ENCODE measurements at places on chromosomes 5 and 9.

- no peak for DNase-seq
Measured at GRCh38 chr9:17509701-17510100, 69.2 kb upstream of the SH3GL2 start.

- DNase-seq, result no peak
Measured at GRCh38 chr9:125747765-125748445, 732 bp downstream of the PBX3 start.

GRCh38 chr9:106277966-106278365, 583.6 kb downstream of the TMEM38B start:
- DNase-seq, result no peak

GRCh38 chr5:36041537-36041845, 25.2 kb downstream of the UGT3A2 start:
- no peak for DNase-seq

- no peak for DNase-seq
Measured at GRCh38 chr9:98568234-98568908, 140.4 kb downstream of the GABBR2 start.

DNA sequence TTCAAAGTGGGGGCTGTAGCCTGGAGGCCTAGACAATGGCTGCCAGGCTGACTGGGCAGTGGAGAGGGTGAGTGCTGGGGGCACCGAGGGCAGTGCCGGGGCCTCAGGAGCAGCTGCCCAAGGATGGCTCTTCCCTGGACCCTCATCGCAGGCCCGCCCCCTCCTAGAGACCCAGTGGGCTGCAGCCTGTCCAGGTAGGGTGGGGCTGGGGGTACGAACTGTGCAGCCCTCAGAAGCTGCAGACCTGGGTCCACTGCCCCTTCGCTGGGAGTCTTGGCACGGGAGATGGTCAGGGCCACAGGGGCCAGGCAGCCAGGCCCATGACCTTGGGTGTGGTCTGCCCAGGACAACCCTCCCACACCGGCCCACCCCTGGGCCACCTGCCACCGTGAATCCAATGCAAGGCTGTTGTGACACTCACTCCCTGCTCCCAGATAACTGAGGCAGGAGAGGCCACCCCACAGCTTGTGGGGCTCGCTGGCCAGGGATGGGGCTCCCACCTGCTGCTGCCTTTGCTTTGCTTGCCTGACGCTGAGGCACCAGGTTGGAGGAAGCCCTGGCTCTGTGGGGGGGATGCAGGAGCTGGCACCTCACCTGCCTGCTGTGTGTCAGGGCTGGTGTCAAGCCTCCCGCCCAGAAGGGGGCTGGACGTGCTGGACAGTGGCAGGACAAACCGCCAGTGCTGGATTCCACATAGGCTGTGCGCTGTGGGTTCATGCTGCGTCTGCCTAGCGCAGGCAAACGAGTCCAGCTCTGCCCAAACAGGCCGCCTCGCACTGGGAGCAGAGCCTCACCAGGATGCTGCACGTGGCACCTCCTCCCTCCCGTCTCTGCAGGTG, 23.1 kb upstream of the SLC9A3 start:
- DNase-seq, result no peak

- no peak for DNase-seq
Measured at GRCh38 chr9:92737216-92737606, 27.4 kb downstream of the BICD2 start.

- peak; percentile 8 for DNase-seq
Measured at GRCh38 chr9:21434202-21435014, 5.8 kb upstream of the IFNA1 start.

- no peak for DNase-seq
Measured at GRCh38 chr5:29051509-29051908, 2013.1 kb upstream of the CDH9 start.

DNA sequence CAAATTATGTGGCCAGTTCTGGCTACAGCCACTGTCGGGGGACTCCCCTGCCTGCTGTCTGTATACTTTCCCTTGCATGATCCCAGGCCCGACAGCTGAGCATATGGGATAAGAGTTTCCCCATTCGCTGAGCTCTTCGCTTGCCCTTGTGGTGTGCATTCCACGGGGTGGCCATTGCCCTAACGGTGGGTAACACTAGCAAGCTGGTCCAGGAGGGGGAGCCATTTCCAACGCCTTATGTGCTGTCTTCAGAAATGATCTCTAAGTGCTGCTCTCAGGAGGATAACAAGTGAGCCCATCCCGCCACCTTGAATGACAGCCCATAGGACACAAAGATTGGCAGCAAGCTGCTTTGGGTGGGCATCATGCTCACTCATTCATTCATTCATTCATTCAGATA, 190.9 kb downstream of the FSTL4 start:
- DNase-seq, result no peak

DNA sequence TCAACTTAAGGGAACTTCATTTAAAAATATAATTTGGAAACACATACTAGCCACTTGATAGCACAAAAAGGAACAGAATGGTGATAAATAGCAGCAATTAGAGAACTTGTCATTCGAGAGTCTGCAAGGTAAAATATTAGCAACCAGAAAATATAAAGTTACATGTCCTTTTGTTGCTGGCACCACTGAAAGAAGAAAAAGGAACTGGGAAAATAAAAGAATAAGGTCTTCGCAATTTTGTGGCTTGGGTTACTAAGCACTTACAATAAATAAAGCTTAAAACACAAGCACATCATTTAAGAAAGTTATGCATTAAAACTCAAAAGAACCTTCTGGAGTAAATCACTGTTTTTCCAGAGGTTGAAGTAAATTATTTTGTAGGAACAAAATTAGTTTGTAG, 149.9 kb upstream of the FBN2 start:
- no peak for DNase-seq

Data from activated CD8-positive, alpha-beta memory T cell treated with anti-CD3 and anti-CD28 coated beads for 1 hour (primary cell).